ENCODE measurements at places on chromosomes 3 and 15. TPM values are rescaled to one million over a fixed set of nuclear protein-coding genes. Genes with fewer than 3 reads are reported as not detected.

- no peak for DNase-seq
Measured at GRCh38 chr3:123523023-123523412, 61.8 kb downstream of the HACD2 start.

DNA sequence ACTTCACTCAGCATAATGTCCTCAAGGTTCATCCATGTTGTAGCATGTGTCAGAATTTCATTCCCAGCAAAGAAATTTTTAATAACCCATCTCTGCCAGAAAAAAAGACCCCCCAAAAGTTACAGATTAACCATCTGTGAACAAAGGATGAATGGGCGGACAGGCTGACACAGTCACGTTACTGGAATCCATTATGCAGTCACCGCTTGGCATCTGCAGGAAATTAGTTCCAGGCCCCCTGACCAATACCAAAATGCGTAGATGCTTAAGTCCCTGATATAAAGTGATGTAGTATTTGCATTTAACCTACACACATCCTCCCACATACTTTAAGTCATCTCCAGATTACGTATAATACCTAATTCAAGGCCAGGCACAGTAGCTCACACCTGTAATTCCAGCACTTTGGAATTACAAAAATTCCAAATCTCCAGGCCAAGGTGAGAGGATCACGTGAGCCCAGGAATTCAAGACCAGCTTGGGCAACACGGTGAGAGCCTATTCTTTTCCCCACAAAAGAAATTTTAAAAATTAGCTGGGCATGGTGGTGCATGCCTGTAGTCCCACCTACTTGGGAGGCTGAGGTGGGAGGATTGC lies 1.5 kb upstream of the SLC12A8 start:
- no peak for DNase-seq

GRCh38 chr3:185976100-185976499 lies 38.3 kb upstream of the TRA2B start:
- DNase-seq = no peak

DNA sequence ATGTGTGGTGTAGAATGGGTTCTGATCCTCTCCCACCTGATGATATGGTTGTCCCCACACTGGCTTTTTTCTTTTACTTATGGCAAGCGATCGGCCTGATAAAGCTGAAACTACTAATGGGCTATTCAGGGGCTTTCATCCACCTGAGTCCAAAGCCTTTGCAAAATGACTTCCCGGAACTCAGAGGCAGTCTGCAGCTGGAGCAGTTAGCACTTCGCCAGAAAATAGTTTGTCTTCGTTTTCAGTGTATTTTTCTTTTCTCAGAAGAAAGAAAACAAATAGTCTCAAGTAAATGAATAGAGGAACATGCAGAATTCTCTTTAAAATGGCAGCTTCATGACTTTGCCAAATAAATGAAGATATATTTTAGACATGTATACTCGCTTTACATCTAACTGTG lies 306.0 kb upstream of the ADAMTS9 start:
- DNase-seq = no peak

- DNase-seq = no peak
Measured at GRCh38 chr3:70853161-70853944, 540.9 kb upstream of the MDFIC2 start.

- DNase-seq = no peak
Measured at GRCh38 chr15:77030928-77031375, 36.0 kb downstream of the PSTPIP1 start.

GRCh38 chr15:95277266-95277665 lies 1045.9 kb downstream of the MCTP2 start:
- no peak for DNase-seq

The RPSA gene
- 1,760 TPM for total RNA-seq

The SPTSSB gene
- total RNA-seq = not detected

The HDC gene
- total RNA-seq = 0.27 TPM

The MITF gene
- 0.10 TPM for total RNA-seq

The RPUSD2 gene
- 13.0 TPM for total RNA-seq

The CCR8 gene
- 1.9 TPM for total RNA-seq

The LRRN1 gene
- 0.20 TPM for total RNA-seq

The VGLL3 gene
- total RNA-seq = not detected

The XCR1 gene
- total RNA-seq = not detected

The LRRC28 gene
- total RNA-seq = 26.0 TPM

All from activated CD4-positive, alpha-beta T cell treated with anti-CD3 and anti-CD28 coated beads, Interleukin-2, amount 10 ng/mL, durations not matched to agents 7 days and 5 days (primary cell).